ENCODE measurements at places on chromosomes 1 and 21. TPM values are rescaled to one million over a fixed set of nuclear protein-coding genes. Genes with fewer than 3 reads are reported as not detected.
A peak's percentile ranks its signal among the peaks of the same experiment; 100 is the strongest.

GRCh38 chr1:76942549-76942948 lies 75.3 kb downstream of the ST6GALNAC5 start:
- H3K4me1 ChIP-seq: no peaks in the 10 kb centered on the region
- H3K27me3 ChIP-seq: no peaks in the 10 kb centered on the region
- no peaks in the 10 kb centered on the region for H3K36me3 ChIP-seq
- H3K4me3 ChIP-seq: no peak overlapping the region
- no peak overlapping the region for H3K27ac ChIP-seq
- no peak for DNase-seq

- no peak overlapping the region for H3K4me3 ChIP-seq
- DNase-seq: peak; percentile 38
- H3K36me3 ChIP-seq: no peaks in the 10 kb centered on the region
- no peak overlapping the region for H3K27ac ChIP-seq
- H3K4me1 ChIP-seq: no peaks in the 10 kb centered on the region
- no peaks in the 10 kb centered on the region for H3K27me3 ChIP-seq
Measured at GRCh38 chr1:54559771-54560231, 11.8 kb downstream of the ACOT11 start.

DNA sequence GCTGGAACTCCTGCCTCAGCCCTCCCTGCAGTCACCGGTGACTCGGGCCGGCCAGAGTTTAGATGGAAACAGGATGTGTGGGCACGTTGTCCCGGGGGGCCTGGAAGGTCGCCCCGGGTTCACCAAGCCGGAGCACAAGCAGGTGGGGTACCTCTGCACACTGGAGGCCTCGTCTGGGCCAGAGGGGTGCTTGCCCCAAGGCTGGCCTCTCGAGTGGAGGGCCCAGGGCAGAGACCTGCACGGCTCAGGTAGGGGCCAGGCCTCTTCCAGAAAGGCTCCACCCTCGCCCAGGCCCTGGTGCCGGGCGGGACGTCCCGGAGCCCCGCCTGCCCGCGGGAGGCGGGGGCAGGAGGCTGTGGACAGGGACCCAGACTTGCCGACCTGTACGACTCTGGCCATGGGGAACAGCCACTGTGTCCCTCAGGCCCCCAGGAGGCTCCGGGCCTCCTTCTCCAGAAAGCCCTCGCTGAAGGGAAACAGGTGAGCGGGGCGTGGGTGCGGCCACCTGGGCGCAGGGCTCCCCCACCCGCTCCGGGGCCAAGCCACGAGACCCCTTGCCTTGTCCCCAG lies at the start of gene PLEKHN1:
PLEKHN1 (plus strand) TSS at position 348 of the 569 bp plus-strand sequence; CDS start at position 398, 50 bp downstream.
- no peaks in the 10 kb centered on the region for H3K36me3 ChIP-seq
- peaks cover 15% of the 10 kb centered on the region for H3K4me1 ChIP-seq
- peak within 1 kb of the TSS; percentile 83 for H3K4me3 ChIP-seq
- no peak for DNase-seq
- peaks cover 13% of the 10 kb centered on the region for H3K27me3 ChIP-seq

DNA sequence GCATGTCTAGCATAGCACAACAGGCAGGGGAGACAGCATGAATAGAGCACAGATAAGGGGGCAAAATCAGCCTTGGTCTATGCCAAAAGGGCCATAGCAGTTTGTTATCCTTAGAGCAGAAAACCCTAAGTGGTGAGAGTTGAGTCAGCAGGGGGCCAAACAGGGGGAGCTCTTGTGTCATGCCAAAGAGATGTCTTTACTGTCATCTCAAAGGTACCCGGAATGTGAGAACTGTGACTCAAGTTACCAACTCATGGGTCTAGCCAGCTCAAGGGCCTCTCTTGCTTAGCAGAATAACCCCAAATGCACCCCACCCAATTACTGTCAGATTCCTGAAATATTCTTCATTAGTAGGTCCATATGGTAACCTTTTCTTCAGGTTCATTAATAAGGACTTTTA lies 45.9 kb upstream of the NRDC start:
- H3K36me3 ChIP-seq: no peaks in the 10 kb centered on the region
- DNase-seq: no peak
- no peaks in the 10 kb centered on the region for H3K4me1 ChIP-seq
- H3K27ac ChIP-seq: no peak overlapping the region

DNA sequence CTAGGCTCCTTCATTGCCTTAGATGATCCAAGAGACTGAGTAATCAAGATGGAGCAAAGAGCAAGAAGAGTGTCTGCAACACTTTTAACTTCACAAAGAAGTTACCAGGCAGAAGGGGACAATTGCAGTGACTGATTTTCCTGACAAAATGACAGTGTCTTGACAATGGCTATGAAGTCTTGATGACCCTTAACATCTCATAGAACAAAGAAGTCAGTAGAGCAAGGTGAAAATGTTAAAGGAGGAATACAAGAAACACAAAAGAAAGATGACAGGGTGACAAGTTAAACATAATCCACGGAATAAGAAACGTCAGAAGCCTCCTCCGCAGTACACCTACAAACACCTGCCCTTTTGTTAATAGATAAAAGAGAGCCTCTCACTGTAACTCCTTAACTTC lies 15.1 kb upstream of the VCAM1 start:
- no peak overlapping the region for H3K27ac ChIP-seq
- H3K4me1 ChIP-seq: no peaks in the 10 kb centered on the region
- H3K4me3 ChIP-seq: no peak overlapping the region
- H3K36me3 ChIP-seq: no peaks in the 10 kb centered on the region

GRCh38 chr1:227559499-227559898 lies 3.9 kb upstream of the ZNF678 start:
- DNase-seq: no peak
- no peaks in the 10 kb centered on the region for H3K36me3 ChIP-seq
- H3K27ac ChIP-seq: no peak overlapping the region
- H3K4me1 ChIP-seq: no peaks in the 10 kb centered on the region
- no peak overlapping the region for H3K4me3 ChIP-seq
- H3K27me3 ChIP-seq: peaks cover 29% of the 10 kb centered on the region

DNA sequence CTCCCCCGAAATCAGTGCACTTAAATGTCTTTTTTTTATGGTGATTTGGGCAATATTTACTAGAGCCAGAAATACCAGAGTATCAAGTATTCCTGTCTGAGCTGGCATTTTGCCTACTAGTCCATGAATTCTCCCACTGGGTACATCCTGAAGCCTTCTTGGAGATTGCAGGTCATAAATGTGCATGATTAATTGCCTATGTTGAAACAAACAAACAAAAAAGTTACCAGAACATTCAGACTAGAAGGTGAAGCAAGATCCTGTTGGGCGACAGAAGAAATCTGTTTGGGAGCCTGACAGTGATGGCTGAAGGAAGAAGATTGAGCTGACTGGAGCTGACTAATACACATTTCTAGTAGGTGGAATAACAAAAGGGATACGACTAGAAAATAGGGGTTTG lies 127.4 kb upstream of the NRIP1 start:
- H3K36me3 ChIP-seq: no peaks in the 10 kb centered on the region
- H3K4me3 ChIP-seq: no peak overlapping the region
- DNase-seq: no peak
- H3K4me1 ChIP-seq: no peaks in the 10 kb centered on the region
- no peaks in the 10 kb centered on the region for H3K27me3 ChIP-seq

DNA sequence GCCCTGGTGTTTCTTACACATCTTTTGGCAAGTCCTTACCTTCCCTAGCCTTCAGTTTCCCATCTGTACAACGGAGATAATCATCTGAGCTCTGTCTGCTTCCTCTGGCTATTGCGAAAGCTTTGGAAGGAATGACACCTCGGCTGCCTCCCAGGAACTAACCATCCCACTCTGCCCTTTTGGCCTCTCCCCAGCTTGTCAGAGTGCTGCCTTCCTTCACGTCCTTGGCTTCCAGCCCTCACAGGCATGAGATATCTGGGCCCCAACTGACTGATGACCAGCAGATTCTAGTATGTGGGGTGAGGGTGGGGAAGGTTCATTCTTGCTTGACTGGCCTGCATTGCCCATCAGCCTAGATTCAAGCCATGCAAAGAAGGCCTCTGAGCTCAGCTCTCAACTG lies 253.1 kb upstream of the FGGY start:
- no peak overlapping the region for H3K4me3 ChIP-seq
- no peak overlapping the region for H3K27ac ChIP-seq
- no peak for DNase-seq
- no peaks in the 10 kb centered on the region for H3K36me3 ChIP-seq

- H3K27ac ChIP-seq: no peak overlapping the region
- peaks cover 25% of the 10 kb centered on the region for H3K4me1 ChIP-seq
- H3K4me3 ChIP-seq: no peak overlapping the region
- peaks cover 9% of the 10 kb centered on the region for H3K36me3 ChIP-seq
- no peak for DNase-seq
- no peaks in the 10 kb centered on the region for H3K27me3 ChIP-seq
Measured at GRCh38 chr1:154151311-154151710, 3.6 kb downstream of the NUP210L start.

DNA sequence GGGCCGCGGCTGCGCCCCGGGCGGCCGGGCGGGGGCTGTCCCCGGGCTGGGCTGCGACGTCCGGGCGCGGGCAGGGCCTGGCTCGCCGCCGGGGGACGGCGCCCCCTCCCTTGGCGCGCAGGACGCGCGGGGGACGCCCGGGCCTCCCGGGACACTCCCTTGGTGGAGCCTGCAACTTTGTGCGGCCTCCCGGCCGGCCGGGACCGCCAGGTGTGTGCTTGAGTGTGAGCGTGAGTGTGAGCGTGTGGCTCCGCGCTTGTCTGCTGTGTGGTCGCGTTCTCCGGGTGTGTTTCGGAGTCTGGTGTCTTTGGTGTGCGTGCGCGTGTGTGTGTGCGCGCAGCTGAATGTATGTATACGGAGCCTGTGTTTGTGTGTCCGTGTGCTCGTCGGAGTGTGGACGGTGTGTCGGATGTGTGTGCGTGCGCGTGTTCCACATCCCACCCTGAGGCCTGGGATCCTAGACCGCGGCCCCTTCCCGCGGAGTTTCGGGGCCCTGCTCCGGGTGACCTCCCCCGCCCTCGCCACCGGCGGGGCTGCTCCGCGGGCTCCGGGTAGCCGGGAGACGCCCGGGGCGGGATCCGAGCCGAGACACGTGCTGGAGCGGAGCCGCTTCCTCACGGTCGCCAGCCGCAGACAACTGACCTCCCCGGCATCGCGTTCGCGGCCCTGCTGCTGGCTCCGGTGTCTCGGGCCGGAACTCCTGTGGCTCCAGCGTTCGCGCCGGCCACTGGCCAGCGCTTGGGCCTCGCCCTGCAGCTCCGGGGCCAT lies 1.7 kb downstream of the PTPRU start:
- H3K27me3 ChIP-seq: no peaks in the 10 kb centered on the region
- DNase-seq: peak; percentile 82
- peak overlapping the region; percentile 82 for H3K27ac ChIP-seq
- H3K36me3 ChIP-seq: no peaks in the 10 kb centered on the region
- peaks cover 15% of the 10 kb centered on the region for H3K4me1 ChIP-seq

- H3K4me3 ChIP-seq: no peak overlapping the region
- no peak for DNase-seq
- no peak overlapping the region for H3K27ac ChIP-seq
- H3K4me1 ChIP-seq: no peaks in the 10 kb centered on the region
- no peaks in the 10 kb centered on the region for H3K36me3 ChIP-seq
Measured at GRCh38 chr1:181783208-181783607, 278.3 kb downstream of the ZNF648 start.

DNA sequence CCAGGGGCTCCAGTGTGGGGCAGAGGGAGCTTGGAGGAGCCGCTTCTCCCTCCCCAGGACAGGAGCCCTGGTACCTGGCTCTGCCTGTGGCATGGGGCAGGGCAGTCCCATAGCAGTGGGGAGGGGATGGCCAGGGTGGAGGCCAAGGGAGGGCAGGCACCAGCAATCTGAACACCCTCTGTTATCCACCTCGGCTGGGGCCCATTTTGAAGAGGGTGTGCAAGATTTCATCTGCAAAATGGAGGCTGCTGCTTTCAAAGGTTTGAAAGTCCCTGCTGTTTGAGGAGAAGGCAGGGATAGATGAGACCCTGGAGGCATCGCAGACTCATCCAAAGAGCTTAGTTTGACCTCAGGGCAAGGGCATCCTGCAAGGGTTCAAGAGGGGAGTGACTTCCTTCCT lies 15.2 kb upstream of the TMPRSS2 start:
- H3K27me3 ChIP-seq: no peaks in the 10 kb centered on the region
- H3K4me3 ChIP-seq: no peak overlapping the region
- no peaks in the 10 kb centered on the region for H3K4me1 ChIP-seq
- DNase-seq: no peak
- H3K27ac ChIP-seq: no peak overlapping the region

DNA sequence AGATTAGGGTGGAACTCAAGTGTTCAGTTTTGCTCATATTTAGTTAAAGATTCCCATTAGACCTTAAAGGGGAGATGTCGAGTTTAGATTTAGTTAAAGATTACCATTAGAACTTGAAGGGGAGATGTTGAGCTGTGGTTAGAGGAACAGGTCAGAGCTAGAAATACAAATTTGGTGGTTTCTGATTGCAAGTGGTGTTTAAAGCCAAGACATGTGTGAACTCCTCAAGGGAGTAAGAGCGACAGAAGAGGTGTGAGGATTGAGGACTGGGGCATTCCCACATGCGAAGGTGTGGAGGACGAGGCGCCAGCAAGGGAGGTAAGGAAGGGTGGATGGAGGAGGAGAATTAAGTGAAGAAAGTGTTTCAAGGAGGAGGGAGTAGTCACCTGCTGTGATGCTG lies 168.6 kb downstream of the IER5 start:
- H3K4me1 ChIP-seq: no peaks in the 10 kb centered on the region
- no peak overlapping the region for H3K4me3 ChIP-seq
- no peak for DNase-seq
- no peaks in the 10 kb centered on the region for H3K27me3 ChIP-seq

GRCh38 chr1:52709016-52709415 lies 10.9 kb upstream of the COA7 start:
- no peak overlapping the region for H3K4me3 ChIP-seq
- H3K27ac ChIP-seq: no peak overlapping the region
- no peaks in the 10 kb centered on the region for H3K36me3 ChIP-seq
- no peak for DNase-seq

DNA sequence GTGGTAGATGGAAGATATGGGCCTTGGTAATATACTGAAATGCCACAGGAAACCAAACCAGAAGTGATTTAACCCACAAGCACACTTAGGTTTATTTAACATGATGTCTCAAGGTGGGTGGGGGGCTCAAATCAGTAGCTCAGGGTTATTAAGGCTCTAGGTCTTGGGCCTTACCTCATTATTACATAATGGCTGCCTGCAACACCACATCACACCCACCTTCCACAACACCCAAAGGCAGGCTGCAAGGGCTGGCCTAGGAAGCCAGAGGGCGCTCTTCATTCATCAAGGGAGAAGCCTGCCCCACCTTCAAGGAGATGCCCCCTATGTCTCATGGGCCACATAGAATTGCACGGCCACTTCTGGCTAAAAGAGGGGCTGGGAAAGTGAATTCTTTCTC lies 6.0 kb downstream of the TFF1 start:
- no peaks in the 10 kb centered on the region for H3K4me1 ChIP-seq
- H3K27ac ChIP-seq: no peak overlapping the region
- H3K4me3 ChIP-seq: no peak overlapping the region
- DNase-seq: no peak
- no peaks in the 10 kb centered on the region for H3K36me3 ChIP-seq

DNA sequence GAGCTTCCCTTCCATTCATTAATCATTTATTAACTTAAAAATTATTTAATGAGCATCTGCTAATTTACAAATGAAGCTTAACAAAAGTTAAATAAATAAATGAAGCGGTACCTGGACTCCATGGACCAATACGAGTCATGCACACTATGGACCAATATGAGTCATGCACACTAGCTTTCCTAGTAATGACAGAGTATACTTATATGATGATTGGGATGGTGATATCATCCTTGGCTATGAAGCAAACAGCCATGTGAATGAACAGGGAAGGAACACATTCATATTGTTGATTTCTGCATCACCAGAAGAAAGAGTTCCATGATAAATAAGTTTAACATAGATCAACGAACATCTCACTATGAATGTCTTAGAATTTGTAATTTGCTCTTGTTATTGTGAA lies 109.9 kb downstream of the SPAG17 start:
- no peak overlapping the region for H3K27ac ChIP-seq
- no peaks in the 10 kb centered on the region for H3K36me3 ChIP-seq
- no peak for DNase-seq
- H3K27me3 ChIP-seq: no peaks in the 10 kb centered on the region
- no peaks in the 10 kb centered on the region for H3K4me1 ChIP-seq
- no peak overlapping the region for H3K4me3 ChIP-seq

FMOD gene
- total RNA-seq: 45.1 TPM

FABP3 gene
- 63.6 TPM for total RNA-seq

PSRC1 gene
- total RNA-seq: 2.9 TPM

S100A14 gene
- total RNA-seq: 112 TPM

Data from upper lobe of right lung (tissue), 1 donor.